Hematopoietic multipotent progenitor cell treated with erythropoietin and hydrocortisone succinate and interleukin-3 and kit ligand, for 6 days (in vitro differentiated cells): ENCODE measurements at places on chromosomes 1 and 21.
A peak's percentile ranks its signal among the peaks of the same experiment; 100 is the strongest.

DNA sequence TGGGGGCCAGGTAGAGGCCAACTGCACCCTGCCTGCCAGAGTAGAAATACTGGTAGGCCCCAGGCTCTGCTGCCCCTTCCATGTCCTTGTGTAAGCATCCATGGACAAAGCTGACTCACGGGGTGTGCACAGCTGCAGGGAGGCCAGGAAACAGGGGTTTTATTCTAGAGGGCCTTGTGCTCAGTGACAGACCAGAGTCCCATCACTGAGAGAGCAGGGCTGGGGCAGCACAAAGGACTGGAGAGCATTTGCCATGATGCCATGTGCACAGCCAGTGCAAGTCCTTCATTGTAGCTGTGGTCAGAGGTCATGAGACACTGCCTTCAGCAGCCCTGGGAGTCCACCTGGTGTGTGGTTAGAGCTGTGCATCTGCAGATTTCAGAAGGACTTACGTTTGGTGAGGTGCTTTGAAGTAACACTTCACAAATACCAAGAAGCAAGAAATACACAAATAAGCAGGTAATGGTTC is 8.1 kb downstream of the ARF1 start:
- DNase-seq = no peak

GRCh38 chr1:199877526-199878384 is 149.8 kb upstream of the NR5A2 start:
- DNase-seq = no peak

DNA sequence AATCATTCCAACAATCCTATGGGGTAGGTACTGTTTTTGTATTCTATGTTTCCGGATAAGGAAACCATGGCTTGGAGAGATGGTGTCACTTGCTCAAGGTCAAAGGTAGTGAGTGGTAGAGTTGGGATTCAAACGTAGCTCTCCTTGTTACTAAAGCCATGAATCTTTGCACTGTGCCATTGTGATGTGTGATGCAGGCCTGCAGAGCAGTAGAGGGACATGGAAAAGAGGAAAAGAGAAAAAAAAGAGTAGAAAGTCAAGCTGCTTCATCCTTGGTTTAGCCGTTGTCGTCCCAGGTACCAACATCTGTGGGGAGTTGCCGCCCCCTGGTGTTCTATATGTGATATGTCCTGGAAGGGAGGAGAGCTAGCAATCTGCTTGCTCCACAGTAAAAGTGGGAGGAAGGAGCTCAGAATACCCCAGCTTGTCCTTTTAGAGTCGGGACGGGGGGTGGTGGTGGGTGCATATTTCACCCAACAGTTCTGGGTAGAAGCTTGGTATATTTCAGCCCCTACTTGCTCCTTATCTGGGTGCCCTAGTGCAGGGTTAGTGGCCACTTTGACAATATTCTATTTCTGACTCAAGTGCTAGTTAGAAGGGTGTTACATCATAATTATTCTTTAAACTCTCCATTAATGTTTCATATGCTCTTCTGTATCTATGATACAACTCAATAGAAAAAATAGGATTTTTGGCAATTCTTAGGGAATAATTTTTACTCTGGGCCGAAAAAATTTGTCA is 98.4 kb downstream of the EBNA1BP2 start:
- DNase-seq = peak; percentile 92

DNA sequence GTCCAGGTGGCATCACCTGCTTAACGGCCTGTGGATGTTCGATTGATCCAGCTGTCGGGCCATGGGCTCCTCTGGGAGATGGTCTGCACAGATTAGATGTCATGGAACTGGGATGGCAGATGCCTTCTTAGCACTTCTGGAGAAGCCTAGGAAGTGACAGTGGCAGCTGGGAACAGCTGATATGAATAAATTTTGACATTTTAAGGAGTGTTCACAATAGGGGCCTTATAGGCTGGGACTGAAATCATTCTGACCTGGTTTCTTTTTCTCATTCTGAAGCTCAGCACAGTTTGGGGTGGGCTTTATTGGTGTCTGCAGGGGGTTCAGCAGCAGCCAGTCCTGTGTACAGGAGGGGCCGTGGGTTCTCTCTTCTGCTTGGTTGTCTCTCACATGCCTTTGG is 175.3 kb downstream of the CACNA1E start:
- DNase-seq = no peak

GRCh38 chr1:228882041-228882770 is 146.9 kb downstream of the RHOU start:
- DNase-seq = no peak

DNA sequence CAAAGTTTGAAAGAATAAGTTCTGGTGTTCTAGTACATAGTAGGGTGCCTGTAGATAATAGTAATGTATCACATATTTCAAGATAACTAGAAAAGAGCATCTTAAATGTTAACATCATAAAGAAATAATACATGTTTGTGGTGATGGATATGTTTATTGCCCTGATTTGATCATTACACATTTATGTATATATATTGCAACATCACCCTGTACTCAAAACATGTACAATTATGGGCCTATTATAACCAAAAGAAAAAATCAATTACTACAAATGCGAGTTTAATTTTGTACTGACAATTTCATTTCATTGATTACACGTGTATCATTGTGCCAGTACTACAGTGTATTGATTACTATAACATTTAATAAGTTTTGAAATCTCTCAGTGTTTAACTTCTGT is 609.2 kb upstream of the BRINP3 start:
- DNase-seq = no peak

DNA sequence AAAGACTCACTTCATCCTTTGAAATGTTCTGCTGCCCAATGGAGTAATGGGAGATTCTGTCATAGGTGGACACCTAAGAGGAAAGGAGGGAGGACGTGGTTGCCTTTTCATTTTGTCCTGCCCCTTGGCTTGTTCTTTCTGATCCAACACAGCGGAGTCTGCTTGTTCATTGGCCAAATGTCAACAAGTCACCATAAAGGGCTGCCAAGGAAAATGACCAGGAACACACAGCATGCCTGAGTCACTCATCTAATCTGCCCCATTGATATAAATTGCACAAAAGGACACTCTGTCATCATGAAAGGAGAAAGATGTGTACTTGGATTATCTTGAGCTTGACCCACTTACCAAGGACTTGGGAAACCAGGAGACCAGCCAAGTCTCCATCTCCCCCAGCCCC is 422.9 kb downstream of the SETD4 start:
- DNase-seq = no peak
